ENCODE measurements at places on chromosomes 16 and 17. TPM values are rescaled to one million over a fixed set of nuclear protein-coding genes. Genes with fewer than 3 reads are reported as not detected.

The SYCE1L gene
- 5.4 TPM for total RNA-seq

The CD300LF gene
- total RNA-seq: 2.2 TPM

The DPEP2 gene
- total RNA-seq: 1.7 TPM

The SYT17 gene
- total RNA-seq: 4.3 TPM

GRCh38 chr16:3480901-3481695, 14.2 kb downstream of the C16orf90 start:
- no peak for DNase-seq
- H3K36me3 ChIP-seq: peaks cover 18% of the 10 kb centered on the region
- no peaks in the 10 kb centered on the region for H3K27me3 ChIP-seq
- no peak overlapping the region for H3K27ac ChIP-seq
- H3K4me3 ChIP-seq: no peak overlapping the region

- H3K27me3 ChIP-seq: no peaks in the 10 kb centered on the region
- H3K36me3 ChIP-seq: no peaks in the 10 kb centered on the region
- peaks cover 6% of the 10 kb centered on the region for H3K4me1 ChIP-seq
- no peak overlapping the region for H3K4me3 ChIP-seq
- DNase-seq: no peak
These were observed 11.5 kb downstream of the UBE2G1 start for GRCh38 chr17:4354862-4355514.

- H3K27me3 ChIP-seq: no peaks in the 10 kb centered on the region
- DNase-seq: no peak
- no peaks in the 10 kb centered on the region for H3K4me1 ChIP-seq
- no peak overlapping the region for H3K27ac ChIP-seq
These were observed 1.2 kb downstream of the CNTNAP1 start for GRCh38 chr17:42683407-42684034.

DNA sequence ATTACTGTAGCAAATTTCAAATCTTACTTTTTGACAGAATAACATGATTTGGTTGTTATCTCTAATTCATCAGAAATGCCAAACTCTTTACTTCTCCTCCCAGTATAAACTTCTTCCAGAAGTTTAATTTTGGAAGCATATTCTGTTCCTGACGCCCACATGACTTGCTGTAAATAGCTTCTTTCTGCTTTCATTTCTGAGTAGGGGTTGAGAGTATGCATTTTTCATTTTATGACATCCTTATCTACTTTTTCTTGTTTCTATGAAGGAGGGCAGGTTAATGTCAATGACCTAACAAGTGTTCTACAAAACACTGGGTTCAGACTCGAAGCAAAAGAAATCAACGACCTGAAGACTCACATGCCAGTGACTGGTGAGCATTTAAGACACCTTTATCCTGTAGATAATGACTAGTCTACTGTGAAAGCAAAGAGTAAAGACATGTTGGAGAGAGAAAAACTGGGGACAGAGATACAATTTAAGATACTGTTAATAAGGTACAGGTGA, 36.5 kb upstream of the EFCAB3 start:
- H3K4me1 ChIP-seq: peaks cover 3% of the 10 kb centered on the region
- no peak overlapping the region for H3K4me3 ChIP-seq
- no peak for DNase-seq

DNA sequence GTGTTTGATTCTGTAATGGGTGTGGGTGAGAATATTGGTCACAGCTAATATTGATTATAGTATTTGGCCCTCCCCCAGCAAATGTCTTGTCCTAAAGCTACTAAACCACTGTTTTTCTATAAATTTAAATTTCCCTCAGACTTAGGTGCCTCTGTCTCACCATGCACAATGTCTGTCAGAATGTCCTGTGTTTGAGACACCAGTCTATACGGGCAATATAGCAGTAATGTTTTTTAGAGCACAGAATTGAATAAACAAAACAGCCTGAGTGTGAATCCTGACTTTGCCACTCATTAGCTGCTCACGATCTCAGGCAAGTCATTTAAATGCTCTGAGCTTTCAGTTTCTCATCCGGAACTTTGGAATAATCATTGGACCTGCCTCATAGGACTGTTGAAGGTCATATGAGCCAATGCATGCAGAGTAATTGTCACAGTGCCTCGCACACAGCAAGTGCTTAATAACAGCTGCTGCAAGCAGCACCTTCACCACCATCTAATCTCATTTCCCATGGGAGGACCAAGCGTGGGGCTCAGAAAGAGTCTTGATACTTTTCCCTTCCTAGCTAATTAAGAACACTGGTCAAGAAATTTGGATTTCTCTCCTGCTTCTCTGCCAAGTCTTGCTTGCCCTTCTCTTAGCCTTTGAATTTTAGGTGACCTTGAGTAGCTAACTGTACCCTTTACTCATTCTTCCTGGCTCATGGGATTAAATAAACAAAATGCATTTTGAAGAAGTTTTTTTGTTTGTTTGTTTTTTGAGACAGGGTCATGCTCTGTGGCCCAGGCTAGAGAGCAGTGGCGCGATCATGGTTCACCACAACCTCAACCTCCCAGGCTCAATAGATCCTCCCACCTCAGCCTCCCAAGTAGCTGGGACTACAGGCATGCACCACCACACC, 9.8 kb downstream of the HLF start:
- no peak for DNase-seq
- H3K27ac ChIP-seq: peak overlapping the region; percentile 23
- H3K4me1 ChIP-seq: peaks cover 28% of the 10 kb centered on the region
- H3K4me3 ChIP-seq: no peak overlapping the region
- no peaks in the 10 kb centered on the region for H3K27me3 ChIP-seq

GRCh38 chr17:520447-521182, 168.0 kb upstream of the RPH3AL start:
- no peaks in the 10 kb centered on the region for H3K27me3 ChIP-seq
- H3K27ac ChIP-seq: no peak overlapping the region
- H3K4me1 ChIP-seq: no peaks in the 10 kb centered on the region
- peaks cover 12% of the 10 kb centered on the region for H3K36me3 ChIP-seq

DNA sequence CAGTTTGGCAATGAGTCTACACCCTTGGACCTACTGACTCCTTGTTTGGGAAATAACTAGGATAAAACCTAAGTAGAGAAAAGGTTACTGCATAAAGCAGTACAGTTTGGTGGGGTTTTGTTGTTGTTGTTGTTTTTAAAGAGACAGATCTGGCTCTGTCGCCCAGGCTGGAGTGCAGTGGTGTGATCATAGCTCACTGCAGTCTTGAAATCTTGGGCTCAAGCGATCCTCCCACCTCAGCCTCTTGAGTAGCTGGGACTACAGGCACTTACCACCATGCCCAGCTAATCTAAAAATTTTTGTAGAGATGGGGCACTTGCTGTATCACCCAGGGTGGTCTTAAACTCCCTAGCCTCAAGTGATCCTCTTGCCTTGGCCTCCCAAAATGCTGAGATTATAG, 1.2 kb downstream of the PDP2 start:
- no peak overlapping the region for H3K27ac ChIP-seq
- H3K4me3 ChIP-seq: no peak overlapping the region
- no peaks in the 10 kb centered on the region for H3K27me3 ChIP-seq
- no peaks in the 10 kb centered on the region for H3K4me1 ChIP-seq
- peak; percentile 22 for DNase-seq
